ENCODE measurements at places on chromosomes 7 and 10.

DNA sequence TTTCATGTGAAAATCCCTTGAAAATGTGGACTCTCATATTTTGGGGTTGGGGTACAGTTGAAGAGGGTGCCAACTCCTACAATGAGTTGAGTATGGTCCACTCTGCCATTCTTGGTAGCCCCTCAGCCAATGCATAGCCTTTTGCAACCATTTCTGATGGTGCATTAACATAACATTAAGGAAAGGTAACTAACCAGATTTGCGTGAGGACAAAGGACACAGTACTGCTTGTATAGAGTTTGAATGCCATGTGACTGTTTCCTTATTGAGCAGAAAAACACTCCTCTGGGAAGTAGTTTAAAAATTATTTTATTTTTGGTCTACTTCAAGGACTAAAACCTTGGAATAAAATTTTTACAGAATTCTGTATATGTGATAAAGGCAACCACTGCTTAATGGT, 107.9 kb downstream of the HIBADH start:
- DNase-seq, result no peak

DNA sequence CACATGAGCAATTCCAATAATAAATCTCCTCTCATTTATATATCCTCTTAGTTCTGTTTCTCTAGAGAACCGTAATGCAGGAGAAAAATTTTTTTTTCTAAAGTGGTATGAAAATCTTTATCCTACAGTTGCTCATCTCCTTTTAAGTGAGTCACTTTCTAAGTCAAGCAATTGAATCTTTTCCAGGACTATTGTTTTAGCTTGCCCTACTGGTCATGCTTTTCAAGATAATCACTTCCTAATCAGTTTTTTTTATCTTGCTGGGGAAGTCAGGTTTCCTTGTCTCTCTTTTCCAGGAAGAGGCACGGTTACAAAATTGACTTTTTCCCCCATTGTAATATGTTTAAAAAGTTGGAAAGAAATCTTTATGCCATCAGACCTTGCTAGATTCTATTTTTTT, 44.0 kb downstream of the INPP5F start:
- DNase-seq, result peak; percentile 81

DNA sequence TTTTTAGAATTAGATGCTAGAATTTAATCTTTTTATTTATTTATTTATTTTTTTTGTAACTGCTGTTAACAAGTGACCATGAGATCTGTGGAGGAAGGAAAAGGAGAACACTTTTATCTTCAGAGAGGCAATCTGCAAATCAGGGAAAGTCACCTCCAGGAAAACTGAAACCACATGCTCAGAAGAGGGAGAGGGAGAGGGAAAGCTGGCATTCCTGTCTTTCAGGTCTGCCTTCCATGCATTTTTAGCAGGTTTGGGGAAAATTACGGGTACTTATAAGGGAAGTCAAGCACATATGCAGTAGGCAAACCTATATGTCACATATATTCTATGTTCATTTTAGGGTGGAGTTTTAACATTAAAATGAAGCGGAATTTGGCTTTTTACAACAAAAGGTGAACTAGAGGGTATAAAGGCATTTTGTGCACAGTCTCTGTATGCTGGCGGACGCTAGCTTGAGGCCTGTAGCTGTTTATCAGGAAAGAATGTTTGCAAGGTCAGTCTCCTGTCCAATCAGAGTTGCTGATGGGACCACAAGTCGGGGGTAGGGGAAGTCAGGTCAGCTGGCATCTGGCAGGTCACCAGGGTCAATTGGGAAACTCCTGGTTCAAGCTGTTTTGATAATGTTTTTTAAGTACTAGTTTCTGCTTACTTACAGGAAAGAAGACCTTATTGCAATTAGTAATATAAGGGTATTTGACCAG, 333.5 kb downstream of the GPR158 start:
- DNase-seq, result no peak

DNA sequence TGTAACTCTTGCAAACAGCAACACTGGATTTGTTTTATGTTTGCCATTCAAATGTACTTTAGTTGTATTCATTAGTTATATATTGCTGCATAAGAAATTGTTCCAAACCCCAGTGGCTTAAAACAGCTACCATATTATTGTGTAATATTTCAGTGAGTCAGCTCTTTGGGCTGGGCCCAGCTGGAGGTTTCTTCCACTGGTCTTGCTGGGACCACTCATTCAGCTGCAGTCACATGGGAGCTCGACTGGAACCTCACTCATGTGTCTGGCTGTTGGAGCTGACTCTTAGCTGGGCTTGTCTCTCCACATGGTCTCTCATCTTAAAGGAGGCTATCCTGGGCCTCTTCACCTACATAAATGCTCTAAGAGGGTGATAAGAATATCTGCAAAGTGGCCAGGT, 23.2 kb upstream of the PIP4K2A start:
- peak; percentile 96 for DNase-seq

DNA sequence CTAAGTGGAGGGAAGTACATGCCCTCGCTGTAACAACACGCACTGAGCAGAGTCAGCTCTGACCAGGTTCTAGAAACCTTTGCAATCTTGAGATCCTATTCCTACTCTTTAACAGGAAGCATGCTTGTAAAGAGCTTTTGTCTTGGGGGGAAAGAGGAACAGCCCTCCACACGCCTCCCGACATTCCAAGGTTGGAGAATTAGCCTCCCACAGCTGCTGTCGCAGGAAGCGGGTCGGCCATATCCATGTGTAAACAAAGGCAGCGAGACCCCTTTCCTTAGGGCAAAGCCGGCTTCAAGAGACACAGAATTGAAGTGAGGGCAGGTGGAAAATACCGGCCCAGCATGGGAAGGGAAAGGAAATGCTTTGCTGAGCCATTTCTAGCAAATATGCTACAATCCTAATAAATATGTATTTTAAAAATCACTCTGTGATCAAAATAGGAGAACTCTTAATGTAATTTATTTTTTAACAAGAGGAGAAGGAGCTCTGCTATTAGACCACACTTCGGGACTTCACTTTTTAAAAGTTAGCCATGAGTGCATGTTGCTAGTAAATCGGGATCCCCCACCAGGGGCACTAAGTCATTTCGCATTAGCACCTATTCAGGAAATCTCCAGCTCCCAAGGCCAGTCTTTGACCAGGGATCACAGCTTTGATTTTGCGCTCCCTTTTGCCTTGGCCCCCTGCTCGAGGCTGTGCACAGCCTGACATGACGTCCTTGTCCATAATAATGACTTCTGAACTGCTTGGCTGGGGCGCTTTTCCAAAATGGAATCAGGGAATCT, 55.9 kb downstream of the FAM204A start:
- no peak for DNase-seq

- DNase-seq, result peak; percentile 73
Observed at GRCh38 chr7:120218712-120219111, 54.3 kb upstream of the KCND2 start.

- no peak for DNase-seq
Observed at GRCh38 chr10:104807581-104808310, 166.7 kb downstream of the SORCS3 start.
